AG04449 (cell line): ENCODE measurements at places on chromosomes 2 and 18.

DNA sequence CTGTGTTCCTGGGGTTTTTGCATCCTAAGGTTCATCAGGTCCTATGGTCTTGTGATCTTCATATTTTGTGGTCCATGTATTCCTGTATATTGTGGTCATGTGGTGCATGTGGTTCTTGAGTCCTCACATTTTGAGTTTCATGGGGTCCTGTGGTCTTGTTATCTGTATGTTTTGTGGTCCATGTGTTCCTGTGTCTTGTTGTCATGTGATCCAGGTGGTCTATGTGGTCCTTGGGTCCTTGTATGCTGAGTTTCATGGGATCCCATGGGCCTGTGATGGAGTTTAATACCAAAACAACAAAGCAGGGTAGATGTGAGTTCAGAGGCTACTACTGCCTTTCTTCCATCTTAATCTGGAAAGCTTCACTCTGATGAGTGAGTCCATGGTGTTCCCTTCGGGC lies 166.4 kb downstream of the TMEM18 start:
- no peak for DNase-seq

- no peak for DNase-seq
Measured at GRCh38 chr2:127277028-127277427, 16.9 kb downstream of the ERCC3 start.

GRCh38 chr2:216850665-216851322 lies 9.1 kb downstream of the TNP1 start:
- no peak for DNase-seq

GRCh38 chr2:240895656-240896388 lies at the start of gene MAB21L4:
Gene MAB21L4, minus strand, starts transcription at chr2:240896156. Its CDS starts 159 bp downstream, at chr2:240895997.
- DNase-seq = no peak

DNA sequence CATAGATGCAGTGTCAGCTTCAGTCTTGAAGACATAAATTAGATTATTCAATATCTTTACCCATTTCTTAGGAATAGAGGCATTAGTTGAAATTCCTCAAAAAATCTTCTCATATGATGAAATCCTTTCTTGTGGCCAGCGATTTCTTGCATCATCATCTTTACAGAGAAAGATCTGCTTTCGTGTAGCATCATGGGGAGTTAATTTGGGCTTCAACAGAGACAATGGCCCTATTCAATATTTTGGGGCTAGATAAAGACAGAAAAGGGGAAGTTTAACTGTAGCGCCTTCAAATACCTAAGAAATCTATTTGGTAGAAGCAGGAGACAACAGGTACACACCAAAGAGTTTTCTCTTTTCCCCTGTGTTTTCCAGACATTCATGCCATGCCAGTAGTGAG lies 73.8 kb downstream of the TGFA start:
- DNase-seq = no peak

- no peak for DNase-seq
Measured at GRCh38 chr2:207515671-207516070, 14.1 kb upstream of the CREB1 start.

GRCh38 chr2:65434592-65435241 lies 2.3 kb upstream of the SPRED2 start:
- DNase-seq = no peak

- no peak for DNase-seq
Measured at GRCh38 chr2:59754011-59754735, 799.3 kb downstream of the BCL11A start.

- no peak for DNase-seq
Measured at GRCh38 chr18:12921178-12921577, 26.6 kb upstream of the SEH1L start.

GRCh38 chr18:58887613-58887963 lies 22.9 kb downstream of the ZNF532 start:
- no peak for DNase-seq

- DNase-seq = no peak
Measured at GRCh38 chr2:82797469-82797868, 1661.6 kb downstream of the SUCLG1 start.

DNA sequence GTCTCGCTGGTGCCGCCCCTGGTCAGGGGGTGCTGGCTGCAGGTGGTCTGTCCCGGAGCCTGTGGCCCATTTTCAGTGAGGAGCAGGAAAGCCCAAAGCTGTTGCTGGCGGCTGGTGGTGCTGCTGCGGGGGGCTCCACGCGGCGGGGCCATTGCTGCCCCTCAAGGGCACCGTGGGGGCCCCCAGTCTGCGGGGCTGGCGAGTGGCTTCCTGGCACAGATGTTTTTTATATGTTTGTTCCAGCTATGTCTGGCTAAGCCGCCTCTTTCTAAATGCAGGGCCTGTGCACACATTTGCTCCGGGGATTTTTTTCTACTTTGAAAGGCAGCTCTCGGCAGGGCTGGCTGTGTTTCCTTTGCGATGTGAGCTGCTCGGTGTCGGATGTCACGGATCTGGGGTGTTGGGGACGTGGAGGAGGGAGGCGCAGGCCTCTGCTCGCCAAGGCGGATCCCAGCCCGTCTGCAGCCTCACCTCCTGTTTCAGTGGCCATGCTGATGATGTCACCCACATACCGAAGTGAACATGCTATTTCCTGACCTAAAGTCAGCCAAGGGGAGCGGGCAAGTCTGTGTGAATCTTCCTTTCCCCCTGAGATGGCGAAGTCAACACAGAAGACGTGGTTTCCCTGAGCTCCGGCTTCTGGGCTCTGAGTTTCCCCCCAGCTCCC lies 112.0 kb upstream of the CTDP1 start:
- DNase-seq = peak; percentile 81

DNA sequence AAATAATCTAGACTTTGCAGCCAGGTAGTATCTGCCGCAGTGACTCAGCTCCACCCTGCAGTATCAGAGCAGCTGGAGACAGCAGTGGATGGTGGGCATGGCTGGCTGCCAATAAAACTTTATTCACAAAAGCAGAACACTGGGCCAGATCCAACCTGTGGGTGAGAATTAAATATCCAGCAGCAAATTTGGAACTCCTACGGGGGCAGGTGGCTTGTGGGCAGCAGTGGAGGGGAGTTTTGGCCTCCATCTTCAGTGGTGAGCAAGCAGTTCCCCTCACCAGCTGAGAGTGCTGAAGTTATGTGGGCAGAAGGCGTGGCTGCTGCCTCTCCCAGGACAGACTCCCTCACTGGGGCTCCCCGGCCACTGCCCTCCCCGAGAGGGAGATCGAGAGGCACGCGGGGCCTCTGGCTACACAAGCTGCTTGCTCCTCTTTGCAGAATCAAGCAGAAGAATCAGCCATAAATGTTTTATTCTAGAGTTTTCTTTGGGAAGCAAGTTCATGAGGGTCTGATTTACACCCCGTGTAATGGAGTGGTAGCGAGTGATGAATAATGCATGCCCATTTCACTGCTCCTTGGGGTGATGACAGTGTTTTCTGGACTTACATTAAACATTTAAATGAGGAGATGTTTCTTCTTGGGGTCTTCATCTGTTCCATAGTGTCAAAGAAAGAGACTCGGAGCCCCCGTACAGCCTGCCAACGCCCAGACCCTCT lies 204.3 kb downstream of the SEPTIN10 start:
- DNase-seq = no peak

DNA sequence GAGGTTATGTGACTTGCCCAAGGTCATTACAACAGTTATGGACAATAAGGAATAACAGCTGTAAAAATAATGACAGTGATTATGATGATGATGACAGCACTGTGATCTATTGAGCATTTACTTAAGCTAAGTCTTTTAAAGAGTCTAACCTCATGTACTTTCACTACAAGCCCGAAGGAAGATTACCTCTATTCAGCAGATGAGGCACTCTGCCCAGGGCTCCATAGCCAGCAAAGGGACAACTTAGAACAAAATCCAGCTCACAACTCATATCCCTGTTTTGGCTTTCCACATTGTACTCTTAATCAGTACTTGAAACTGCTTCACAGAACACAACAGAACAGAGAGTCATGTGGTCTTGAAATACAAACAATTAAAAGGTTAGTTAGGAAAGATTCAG lies 290.2 kb downstream of the ZNF385B start:
- no peak for DNase-seq

GRCh38 chr18:48521723-48522122 lies 17.1 kb upstream of the CTIF start:
- DNase-seq = no peak

DNA sequence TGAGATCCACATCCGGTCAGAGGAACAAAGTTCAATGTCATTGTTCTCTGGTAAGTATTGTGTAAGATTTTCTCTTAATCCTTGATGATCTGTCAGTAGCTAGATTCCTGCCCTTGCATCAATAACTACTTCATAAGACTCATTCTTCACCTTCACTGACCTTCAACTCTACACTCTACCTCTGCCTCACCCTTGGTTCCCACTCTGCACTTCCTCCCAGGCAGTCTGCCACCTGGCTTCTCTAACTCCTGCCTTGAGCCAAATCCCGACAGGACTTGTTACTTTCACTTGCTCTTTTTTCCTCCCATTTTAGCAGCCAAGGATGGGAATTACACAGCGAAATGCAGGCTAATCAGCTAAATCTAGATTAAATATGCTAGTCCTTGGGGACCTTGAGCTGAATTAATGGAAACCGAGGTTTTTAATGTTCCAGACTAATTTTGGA lies 190.7 kb downstream of the DLGAP1 start:
- DNase-seq = no peak

- no peak for DNase-seq
Measured at GRCh38 chr2:36356298-36356989, 866 bp downstream of the CRIM1 start.

- DNase-seq = no peak
Measured at GRCh38 chr2:212484563-212485080, 54.0 kb downstream of the ERBB4 start.

GRCh38 chr2:221605751-221606240 lies 33.7 kb upstream of the EPHA4 start:
- no peak for DNase-seq

DNA sequence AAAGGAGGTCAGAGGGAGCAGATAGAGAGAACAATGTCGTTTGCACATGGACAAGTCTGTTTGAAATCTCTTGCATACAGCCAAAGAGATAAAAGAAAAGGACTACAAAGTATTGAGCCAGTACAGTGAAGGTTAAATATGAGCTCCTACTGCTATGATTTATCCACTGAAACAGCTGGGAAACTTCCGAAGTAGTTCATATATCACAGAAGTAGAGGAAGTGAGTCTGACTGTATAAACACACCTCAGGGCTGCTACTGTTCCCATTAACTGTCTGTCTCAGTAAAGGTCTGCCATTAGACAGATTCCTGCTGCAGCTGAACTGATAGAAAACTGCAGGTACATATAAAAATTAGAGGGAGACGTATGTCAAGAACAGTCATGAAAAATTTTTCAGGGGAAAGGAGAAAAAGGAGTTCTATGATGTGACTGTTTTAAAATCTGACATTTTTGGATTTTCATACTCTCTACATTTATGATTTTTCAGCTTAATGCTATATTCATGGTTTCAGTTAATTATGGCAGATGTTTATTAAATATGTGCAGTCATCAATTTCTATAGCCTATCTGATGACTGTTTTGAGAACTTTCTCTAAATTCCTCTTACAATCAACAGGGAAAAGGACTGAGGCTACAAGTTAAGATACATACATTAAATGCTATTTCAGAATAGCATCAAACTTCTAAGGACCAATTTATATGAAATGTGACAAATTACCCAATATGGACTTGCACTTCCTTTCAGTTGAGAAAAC lies 364.7 kb downstream of the ERBB4 start:
- no peak for DNase-seq

- DNase-seq = no peak
Measured at GRCh38 chr2:218717262-218717661, 6.6 kb downstream of the TTLL4 start.

GRCh38 chr18:61149786-61150185 lies 183.4 kb upstream of the CDH20 start:
- DNase-seq = no peak

DNA sequence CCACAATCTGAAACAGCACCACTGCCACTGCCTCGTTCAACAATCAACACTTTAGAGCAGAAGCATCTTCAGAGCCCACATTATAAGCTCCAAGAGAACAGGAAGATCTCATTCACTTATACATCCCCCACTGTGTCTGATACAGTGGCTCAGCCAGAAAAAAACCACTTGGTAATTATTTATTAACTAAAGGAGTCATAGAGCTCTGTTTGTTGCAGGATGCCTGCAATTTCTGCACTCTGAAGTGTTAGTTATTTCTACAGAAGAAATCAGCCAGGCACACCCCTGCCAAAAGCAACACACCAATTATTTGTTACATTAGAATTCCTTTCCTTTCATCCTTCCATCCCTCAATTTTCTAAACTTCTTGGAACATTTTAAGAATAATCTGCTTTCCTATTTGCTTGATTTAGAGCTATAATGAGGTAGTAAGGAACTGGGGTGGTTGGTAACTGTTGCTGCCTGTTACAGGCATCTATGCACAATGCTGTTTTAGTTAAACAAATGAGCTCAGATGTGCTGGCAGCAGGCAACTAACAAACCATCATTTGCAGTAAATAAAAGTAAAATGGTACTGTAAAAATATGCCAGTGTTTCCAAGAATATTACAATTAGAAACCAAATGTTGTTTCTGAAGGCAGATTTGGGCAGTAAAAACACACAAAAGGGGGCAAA lies 59.9 kb downstream of the DYM start:
- DNase-seq = no peak
